ENCODE measurements at places on chromosomes 5 and 9.

DNA sequence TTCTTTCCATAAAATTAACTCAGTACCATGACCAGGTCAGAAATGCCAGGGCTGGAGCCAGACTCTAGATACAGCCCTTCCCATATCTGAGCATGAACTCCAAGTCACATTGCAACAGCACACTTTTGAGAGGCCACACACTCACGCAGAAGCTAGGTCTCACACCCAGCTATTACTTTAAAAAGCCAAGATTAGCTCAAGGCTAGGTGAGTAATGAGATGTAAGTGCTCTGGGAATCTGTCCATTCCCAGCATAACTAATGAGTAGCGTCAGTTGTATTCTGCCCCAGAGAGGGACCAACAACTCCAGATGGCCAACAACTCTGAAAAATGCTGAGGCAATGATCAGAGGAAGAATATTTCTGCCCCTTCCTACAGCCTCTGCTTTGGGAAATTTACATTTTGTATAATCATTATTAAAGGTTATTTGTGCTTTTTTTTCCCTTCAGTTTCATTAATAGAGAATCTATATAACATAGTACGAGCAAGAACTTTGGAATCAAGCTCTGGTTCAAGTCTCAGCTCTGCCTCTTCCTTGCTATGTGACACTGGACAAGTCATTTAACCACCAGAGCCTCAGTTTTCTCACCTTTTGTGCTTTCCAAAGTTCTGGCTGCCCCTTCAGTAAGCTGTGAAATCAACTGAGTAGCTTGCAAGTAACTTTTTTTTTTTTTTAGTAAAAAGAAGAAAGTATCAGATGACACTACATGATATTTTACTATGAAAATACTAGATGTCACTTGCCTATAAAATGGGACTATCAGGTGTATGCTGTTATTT, 118.3 kb downstream of the NR6A1 start:
- no peak for DNase-seq

GRCh38 chr5:95779611-95780010, 42.9 kb downstream of the GLRX start:
- no peak for DNase-seq

GRCh38 chr5:56480705-56481427, 247.7 kb upstream of the ANKRD55 start:
- peak; percentile 11 for DNase-seq

- DNase-seq, result no peak
Measured at GRCh38 chr9:134725605-134725940, 84.0 kb downstream of the COL5A1 start.

GRCh38 chr9:69655065-69655464, 17.1 kb downstream of the APBA1 start:
- DNase-seq, result no peak

DNA sequence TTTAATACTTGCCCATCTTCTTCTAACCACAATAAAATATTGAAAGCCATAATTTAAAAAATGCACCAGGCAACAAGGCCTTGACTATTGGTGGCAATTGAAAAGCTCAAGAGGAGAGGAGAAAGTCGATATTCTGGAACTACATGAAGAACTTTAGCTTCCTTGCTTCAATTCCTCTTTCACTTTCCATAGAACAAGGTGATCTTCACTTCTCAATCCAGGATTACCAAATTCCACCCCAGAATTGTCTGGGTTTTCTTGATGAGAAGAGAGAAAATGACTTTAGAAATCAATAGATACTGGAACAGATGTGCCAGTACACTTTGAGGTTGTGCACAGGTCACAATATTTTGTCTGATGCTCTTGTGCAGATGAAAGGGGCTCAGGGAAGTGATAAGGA, 52.2 kb downstream of the PTCD2 start:
- no peak for DNase-seq

DNA sequence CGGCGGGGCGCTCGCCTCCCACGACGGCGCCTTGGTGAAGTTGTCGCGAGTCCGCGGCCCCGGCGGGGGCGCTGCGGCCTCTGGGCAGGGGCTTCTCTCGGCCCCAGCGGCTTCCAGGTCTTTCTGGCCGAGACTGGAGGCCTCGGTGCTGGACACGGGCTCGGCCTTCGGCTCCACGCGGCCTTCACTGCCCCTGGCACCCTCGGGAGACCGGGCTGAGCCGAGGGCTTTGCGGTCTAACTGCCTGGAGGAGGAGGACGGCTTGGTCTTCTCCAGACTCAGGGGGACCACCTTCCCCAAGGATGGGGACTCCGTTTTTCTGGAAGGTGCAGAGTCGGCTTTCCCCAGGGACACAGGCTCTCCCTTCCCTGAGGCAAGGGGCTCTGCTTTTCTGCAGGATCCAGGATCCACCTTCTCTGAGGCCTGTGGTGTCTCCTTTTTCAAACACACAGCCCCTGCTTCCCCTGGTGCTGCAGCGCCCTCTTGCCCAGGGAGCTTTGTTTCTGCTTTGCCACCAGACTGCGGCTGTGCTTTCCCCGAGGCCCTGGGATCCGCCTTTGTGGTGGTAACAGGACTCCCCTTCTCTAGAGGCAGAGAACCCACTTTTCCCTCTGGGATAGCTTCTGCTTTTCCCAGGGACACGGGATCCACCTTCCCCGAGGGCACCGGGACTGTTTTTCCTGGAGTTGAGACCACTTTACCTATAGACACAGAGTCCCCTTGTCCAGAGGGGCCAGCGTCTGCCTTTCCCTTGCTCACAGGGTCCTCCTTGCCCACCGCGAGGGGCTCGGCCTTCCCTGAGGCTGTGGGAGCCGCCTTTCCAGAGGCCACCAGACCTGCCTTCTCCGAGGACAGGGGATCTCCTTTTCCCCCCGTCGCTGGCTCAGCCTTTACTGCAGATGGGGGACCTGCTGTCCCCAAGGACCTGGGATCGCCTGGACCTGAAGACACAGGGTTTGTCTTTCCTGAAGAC, 12.3 kb downstream of the GPRIN1 start:
- no peak for DNase-seq

- no peak for DNase-seq
Measured at GRCh38 chr5:175866377-175866907, 4.9 kb upstream of the CPLX2 start.

- no peak for DNase-seq
Measured at GRCh38 chr9:1443450-1443849, 393.3 kb downstream of the DMRT2 start.

DNA sequence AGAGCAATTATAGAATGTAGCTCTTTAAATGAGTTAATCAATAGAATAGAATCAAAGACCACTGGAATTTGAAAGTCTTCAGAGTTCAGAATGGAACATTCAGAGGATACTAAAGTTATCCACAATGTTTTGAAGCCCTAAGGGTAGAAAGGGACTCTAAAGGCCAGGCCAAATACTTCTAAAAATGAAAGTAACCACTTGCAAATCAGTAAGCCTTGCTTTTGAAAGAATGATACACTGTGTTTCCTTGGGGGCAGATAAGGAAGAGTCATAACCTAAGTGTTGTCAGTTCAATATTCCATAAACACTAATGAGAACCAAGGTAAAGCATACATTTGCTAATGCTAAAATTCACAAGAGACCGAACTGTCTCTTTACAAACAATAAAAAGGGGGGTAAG, 813.5 kb downstream of the PTPRD start:
- no peak for DNase-seq

- no peak for DNase-seq
Measured at GRCh38 chr5:78661691-78662090, 13.1 kb upstream of the LHFPL2 start.

DNA sequence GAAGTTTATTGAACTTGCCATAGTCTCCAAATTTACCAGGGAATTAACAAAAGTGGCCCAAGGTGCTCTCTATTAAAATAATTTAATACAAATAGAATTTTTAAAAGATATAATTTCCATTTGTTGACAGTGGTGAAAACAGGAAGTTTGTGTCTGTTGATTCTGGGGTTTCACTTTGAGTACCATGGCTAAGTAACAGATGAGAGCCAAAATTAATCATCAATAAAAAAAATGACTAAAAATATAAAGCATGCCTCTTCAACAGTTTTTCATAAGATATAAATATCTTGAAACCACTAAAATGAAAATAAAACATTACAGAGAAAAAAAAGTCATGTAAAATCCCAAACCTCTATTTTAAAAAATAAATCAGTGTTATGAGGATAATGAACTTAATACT, 49.8 kb downstream of the SGCD start:
- DNase-seq, result no peak

DNA sequence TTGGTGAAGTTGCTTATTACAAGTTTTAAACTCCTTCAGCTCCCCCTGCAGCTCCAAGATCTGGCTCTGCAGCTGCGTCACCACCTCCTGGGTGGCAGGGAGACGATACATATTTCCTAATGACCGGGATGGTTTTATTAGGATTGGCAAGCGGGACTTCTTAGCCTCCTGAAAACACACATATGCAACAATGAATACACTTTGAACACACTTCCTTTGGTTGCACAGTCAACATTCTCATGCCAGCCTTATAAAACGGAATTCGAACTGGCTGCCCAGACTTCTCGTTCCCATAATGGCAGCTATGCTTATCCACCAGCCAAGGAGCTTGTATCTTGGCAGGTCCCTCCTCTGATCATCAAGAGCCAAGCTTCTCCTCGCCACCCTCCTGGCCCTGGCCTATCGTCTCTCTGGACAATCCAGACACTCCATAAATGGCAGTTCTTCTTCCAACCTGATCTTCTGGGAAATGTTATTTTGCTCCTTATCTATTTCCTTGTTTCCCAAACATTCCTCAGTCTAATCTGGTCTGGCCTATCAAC, 131.9 kb downstream of the CDK5RAP2 start:
- DNase-seq, result no peak

DNA sequence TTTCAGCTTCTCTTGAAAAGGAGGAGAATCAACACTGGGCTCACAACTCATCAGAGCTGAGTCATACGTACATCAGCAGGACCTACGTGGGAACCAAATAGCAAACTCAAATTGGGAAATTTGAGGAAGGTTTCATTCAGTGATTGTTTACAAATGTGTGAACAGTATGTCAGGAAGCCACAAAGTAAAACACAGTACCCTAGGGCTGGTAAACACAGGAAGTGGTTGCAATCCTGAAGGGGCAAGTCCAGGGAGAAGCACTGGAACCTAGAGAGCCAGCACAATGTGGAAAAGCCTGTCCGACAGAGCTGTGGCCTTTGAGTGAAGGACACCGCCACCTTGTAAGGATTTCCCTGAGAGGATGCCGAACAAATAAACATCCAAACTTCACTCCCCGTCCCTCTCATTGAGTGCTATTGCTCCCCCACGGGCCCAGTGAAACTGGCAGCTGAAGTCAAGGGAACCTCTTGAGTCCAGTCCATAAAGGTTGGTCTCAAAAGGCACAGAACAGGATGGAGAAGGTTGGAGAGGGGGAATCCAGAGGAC, 26.7 kb upstream of the RICTOR start:
- no peak for DNase-seq

DNA sequence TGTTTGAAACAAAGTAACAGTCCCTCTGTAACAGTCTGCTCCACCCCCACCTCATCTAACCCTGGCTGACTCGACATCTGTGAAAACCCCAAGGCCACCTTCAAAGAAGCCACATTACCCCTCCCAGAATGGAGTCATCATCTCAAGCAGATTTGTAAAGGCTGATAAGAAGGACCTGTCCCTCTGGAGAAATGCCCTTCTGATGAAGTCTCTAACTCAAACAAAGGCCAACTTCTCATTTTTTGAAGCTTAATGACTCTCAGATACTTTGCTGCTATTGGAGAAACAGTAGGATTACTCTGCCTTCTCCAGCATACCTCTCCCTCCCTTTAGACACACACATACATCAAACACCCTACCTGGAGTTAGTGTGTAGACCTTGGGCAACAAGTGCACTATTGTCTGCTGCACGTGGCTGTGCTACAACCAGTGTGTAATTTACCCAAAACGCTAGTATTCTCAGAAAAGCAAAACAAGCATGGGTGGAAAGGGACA, 5.3 kb upstream of the SUSD1 start:
- DNase-seq, result no peak

- no peak for DNase-seq
Measured at GRCh38 chr5:102617191-102618187, 118.7 kb upstream of the SLCO6A1 start.

GRCh38 chr5:112419986-112420864, 1.1 kb upstream of the EPB41L4A start:
- DNase-seq, result no peak

- no peak for DNase-seq
Measured at GRCh38 chr9:133836001-133836758, 98.0 kb upstream of the SARDH start.

GRCh38 chr9:5626727-5627634, 1.9 kb upstream of the RIC1 start:
- DNase-seq, result peak; percentile 33

GRCh38 chr5:150611026-150611425, 29.4 kb upstream of the SYNPO start:
- no peak for DNase-seq

- no peak for DNase-seq
Measured at GRCh38 chr5:68299105-68299504, 83.5 kb downstream of the PIK3R1 start.

DNA sequence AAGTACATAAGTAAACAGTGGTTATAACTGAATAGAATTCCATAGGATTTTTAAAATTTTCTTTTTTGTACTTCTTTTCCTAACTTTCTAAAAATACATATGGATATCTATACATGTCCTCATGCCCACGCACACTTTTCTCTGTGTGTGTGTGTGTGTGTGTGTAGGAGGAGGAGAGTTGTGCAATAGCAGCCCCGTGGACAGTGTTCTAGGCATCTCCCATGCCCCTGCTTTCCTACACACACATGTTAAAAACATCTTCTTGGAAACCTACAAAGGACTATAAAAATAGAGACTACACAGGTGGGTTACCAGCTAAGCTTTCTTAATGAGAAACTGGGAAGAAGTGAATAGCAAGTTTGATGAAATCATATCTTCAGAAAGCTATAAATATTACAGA, 19.8 kb upstream of the HEXB start:
- DNase-seq, result no peak

- no peak for DNase-seq
Measured at GRCh38 chr9:87876708-87877107, 6.0 kb upstream of the SPATA31E1 start.

DNA sequence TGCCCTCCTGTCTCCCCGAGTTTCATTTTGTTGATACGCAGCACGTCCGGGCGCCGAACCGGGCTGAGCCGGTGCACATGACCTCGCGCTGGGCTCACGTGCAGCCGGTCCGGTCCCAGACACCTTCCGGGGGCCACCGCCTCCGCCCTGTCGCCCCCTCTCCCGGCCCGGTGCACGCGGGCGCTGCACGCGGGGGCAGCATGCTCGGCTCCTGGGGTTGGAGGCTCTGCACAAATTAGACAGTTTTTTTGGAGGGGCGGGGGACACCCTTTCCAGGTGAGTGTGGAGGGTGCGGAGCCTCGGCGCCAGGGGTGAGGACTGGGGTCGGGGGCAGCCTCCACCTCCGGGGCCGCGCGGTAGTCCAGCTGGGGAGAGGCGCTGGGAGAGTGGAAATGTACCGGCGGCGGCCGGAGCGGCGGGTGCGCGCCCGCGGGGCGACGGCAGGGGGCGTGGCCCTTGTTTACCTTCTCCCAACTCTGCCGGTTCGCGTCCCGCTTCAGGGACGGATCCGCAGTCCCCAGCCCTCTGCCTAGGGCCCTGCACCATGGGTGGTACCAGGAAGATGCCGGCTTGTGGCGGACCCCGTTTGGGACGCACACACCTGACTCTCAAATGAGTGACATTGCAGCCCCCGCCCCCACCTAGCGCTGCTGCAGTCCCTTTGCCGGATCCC, 1.1 kb downstream of the JADE2 start:
- peak; percentile 33 for DNase-seq

- no peak for DNase-seq
Measured at GRCh38 chr5:171984748-171985419, 21.6 kb downstream of the FBXW11 start.

- DNase-seq, result no peak
Measured at GRCh38 chr5:42749020-42749419, 7.6 kb upstream of the CCDC152 start.
